ENCODE measurements at places on chromosomes 16 and 17.

DNA sequence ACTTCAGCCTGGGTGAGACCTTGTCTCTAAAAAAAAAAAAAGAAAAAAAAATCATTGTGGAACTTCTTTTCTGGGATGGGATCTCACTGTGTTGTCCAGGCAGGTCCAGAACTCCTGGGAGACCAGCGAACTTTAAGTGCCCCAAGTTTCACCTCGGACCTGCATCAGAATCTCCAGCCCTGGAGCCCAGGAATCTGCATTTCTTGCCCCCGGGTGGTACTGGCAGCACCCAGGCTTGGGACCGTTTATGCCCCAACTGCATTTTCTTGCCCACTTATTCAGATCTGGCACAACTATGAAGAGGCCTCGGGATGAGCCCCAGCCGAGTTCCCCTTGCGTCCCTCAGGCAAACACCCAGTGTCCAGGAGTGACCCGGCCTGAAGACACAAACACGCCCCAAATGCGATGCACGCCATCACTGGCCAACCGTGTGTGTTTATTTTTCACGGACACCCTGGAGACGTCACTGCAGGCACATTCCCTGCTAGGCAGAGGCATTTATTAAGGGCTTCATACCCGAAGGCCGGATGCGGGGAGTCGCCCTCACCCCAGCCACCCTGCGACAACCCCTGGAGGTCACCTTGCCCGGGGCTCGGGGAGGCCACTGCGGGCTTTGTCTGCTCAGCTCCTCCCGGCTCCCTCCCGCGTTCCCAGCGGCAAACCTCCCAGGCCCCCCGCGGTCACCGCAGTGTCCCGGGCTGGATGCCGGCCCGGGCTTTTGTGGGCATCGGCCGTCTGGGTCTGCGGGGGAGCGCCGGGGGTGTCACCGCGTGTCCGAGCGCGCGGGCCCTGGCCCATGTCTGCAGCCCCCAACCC, 684 bp upstream of the SPIRE2 start:
- peak; percentile 73 for DNase-seq

GRCh38 chr17:58520843-58521430, 6.5 kb upstream of the MTMR4 start:
- DNase-seq, result no peak

DNA sequence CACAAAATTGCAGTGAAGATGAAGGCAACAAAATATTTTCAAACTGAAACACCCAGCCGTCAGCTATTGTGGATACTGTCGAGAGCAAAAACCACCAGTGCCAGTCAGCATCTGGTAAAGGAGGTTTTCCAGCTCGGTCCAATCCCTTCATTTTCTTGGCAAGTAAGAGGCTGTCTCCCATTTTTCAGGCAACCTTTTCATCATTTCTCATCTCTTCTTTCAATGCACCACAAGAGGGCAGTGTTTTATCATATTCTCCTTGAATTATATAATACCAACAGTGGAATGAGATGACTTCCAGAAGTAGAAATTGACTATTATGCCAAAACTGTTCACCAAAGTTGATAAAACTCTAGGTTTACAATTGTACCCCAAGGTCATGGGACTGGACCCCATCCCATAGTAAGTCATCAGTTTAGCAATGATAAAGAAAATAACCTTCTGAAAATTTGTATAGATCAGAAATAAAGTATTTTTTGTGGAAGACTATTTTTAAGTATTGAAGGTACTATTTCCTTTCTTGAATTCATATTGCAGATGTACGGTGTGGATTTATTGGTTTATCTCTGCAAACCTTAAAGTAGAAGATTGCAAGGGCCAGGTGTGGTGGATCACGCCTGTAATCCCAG, 16.8 kb downstream of the NQO1 start:
- DNase-seq, result peak; percentile 35

DNA sequence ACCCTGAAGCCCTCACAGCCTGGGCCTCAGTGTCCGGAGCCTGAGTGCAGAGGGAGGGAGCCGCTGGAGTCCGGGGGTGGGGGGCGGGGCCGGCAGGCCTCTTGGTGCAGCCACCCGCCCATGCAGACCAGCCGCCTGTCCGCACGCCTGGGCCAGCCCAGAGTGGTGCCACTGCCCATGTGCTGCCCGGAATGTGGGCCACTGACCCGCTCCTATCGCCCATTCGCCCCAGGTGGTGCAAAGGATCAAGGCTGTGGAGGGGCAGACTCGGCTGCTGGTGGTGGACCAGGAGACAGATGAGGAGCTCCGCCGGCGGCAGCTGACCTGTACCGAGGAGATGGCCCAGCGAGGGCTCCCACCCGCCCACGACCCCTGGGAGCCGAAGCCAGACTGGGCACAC, 2.6 kb downstream of the NHERF2 start:
- no peak for DNase-seq

DNA sequence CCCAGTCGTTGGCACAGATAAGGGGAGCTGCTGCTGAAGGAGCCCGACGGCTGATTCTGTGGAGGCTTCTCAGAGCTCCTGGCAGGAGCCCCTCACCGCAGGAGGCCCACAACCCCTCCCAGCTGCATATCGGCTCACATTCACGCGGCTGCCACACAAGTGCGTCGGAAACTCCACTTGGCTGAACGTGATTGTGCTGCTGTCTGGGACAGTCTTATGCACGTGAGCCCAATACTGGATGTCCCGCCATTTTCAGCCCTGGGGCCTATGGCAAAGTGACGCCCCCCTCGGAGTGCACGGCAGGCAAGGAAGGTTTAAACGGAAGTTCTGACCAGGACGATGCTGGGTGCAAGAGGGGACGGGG, 8.7 kb upstream of the PITPNA start:
- DNase-seq, result no peak
